Activated T-helper 9 cell treated with anti-CD3 and anti-CD28 coated beads, Interleukin-2, amount 50 U/mL, for 16 hours (primary cell): ENCODE measurements at places on chromosomes 11 and 22.

GRCh38 chr11:118366287-118366686 is 6.9 kb downstream of the UBE4A start:
- no peak for DNase-seq

DNA sequence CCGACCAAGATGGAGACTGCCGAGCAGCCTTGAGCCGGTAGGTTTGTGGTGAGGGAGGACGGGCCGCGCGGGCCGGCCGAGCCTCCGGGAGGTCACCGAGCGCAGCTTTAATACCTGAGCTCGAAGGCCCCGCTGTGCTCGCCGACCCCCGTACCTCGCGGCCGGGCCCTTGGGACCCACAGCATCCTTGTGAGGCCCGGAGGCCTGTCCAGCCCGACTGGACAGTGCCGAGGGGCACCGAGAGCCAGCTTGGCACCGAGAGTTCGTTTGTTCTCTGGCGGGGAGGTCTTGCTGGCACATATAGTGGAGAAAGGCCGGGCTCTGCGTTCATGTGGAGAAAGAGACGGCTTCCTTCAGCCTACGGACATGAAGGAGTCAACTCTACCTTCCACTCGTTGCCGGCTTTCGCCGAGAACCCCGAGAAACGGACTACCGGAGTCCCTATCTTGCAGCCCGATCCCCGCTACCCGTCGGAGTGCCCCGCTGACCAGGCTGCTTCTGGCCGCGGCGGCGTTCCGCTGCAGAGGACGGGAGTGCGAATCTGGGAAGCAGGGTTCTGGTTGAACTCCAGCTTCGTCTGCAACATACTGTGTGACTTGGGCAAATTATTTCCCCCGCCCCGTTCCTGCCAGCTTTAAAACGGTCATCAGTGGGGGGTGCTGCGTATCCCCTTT is 349 bp downstream of the TSSC4 start:
- DNase-seq: no peak

- DNase-seq: no peak
Measured at GRCh38 chr11:120352405-120352804, 16.2 kb downstream of the ARHGEF12 start.

DNA sequence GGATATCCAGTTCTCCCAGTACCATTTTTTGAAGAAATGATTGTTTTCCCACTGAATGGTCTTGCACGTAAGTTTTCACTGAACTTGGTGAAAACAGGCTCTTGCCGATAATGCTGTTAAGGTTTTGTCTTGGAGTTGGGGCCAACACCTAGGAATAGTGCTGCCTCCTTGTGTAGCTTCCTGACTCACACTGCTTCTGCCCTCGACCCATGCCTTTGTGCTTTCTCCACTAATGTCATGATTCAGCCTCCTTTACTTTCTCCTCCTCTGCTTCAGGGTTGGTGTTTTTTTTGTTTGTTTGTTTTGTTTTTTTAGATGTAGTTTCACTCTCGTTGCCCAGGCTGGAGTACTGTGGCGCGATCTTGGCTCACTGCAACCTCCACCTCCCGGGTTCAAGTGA is 30.2 kb downstream of the SLC5A1 start:
- no peak for DNase-seq

DNA sequence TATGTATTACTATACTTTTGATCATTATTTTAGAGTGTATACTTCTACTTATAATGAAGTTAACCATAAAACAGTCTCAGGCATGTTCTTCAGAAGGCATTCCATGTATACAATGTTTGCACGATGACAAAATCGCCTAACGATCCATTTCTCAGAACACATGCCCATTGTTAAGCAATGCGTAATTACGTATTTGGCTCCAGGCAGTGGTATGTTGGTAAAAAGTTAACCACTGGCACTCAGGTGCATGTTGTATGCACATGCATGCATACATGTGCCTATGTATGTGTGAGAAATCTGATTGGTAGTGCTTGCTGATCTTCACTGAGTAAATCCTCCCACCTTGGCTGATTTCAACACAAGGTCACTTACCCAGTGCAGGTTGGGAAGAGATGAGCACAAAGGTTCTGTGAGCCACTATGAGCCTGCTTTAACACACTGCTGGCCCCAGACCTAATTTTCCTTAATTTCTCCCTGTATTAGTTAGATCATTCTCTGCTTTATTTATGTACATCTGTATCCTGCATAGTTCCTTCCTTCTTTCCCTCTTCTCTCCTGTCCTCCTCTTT is 164.6 kb downstream of the ARHGAP42 start:
- DNase-seq: no peak

GRCh38 chr22:44180706-44181032 is at the start of gene PARVG:
Gene PARVG, plus strand, starts transcription at chr22:44180925. Its CDS starts 2,405 bp downstream, at chr22:44183330.
- no peak for DNase-seq

GRCh38 chr11:61779666-61780525 is 12.5 kb downstream of the TMEM258 start:
- no peak for DNase-seq
